ENCODE measurements at places on chromosomes 3 and 15. TPM values are rescaled to one million over a fixed set of nuclear protein-coding genes. Genes with fewer than 3 reads are reported as not detected.

DNA sequence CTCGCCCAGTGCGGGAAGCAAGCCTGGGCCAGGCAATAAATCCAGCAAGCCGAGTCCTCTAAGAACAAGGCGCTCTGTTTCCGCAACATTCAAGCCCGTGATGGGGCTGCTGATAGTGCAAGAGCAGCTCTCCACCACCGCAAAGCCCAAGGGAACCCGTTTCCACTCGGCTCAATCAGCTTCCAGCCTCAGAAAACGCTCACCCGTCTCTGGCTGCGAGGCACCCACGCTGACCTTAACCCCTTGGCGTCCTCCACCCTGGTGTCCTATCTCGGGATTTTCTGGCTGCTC lies 17.8 kb downstream of the SPATA12 start:
- DNase-seq: peak; percentile 66

DNA sequence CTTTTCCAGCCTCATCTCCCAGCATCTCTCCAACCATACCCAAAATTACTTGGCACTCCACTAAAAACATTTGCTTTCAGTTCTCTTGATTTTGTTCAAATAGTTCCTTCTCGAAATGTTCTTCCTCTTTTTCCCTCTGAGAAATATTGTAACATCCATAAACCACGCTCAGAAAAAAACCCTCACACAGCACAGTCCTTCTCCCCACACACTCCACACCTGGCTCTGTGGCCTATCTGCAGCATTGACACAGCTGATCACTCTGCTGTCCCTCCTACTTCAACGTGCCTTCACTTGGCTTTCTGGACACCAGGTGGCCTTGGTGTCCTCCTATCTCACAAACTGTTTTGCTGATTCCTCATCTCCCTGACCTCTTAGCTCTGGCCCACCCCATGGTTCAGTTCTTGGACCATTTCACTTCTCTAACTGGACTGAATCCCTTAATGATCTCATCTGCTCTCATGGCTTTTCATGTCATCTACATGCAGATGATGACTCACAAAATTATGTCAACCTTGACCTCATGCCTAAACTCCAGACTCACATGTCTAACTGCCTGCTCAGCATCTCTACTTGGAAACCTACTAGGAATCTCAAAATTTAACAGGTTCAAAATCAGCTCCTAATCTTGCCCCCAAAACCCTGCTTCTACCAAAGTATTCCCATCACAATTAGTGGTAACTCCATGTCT lies 93.3 kb downstream of the TRIM42 start:
- DNase-seq: no peak

DNA sequence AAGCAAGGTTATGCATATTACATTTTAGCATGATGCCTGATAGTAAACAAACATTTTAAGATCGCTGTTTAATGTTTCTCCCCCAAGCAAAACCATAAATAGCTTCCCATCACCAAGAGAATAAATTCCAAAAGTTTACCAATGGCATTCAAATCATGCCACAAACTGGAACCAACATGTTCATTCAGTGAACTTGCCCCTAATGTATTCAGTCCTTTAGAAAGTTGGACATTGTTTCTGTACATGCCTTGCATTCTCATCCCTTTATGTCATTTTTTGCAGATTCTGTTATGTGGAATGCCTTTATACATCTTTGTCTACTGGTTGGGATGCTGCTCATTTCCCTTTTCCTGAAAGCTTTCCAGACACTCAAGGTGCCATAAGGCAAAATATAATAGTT lies 105.5 kb downstream of the PYDC2 start:
- DNase-seq: no peak

- no peak for DNase-seq
Observed at GRCh38 chr3:81496407-81497104, 264.9 kb downstream of the GBE1 start.

- DNase-seq: no peak
Observed at GRCh38 chr3:156098437-156099035, 21.8 kb upstream of the KCNAB1 start.

GRCh38 chr3:69239063-69239462 lies 116.7 kb upstream of the LMOD3 start:
- no peak for DNase-seq

DNA sequence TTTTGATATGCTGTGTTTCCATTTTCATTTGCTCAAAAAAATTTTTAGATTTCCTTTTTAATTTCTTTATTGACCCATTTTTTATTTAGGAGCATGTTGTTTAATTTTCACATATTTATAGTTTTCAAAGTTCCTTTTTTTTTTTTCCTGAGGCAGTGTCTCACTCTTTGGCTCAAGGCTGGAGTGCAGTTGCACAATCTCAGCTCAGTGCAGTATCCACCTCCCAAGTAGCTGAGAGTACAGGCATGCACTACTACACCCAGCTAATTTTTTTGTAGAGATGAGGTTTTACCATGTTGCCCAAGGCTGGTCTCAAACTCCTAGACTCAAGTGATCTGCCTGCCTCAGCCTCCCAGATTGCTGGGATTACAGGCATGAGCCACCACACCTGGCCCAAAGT lies 36.2 kb downstream of the PFN2 start:
- peak; percentile 40 for DNase-seq

The STX19 gene
- polyA plus RNA-seq: not detected

The ANKUB1 gene
- not detected for polyA plus RNA-seq

The CHP1 gene
- polyA plus RNA-seq: 63.7 TPM

The SNURF gene
- polyA plus RNA-seq: 3.4 TPM
